LHCN-M2 (cell line): ENCODE measurements at places on chromosomes 12 and 14. TPM values are rescaled to one million over a fixed set of nuclear protein-coding genes. Genes with fewer than 3 reads are reported as not detected.

DNA sequence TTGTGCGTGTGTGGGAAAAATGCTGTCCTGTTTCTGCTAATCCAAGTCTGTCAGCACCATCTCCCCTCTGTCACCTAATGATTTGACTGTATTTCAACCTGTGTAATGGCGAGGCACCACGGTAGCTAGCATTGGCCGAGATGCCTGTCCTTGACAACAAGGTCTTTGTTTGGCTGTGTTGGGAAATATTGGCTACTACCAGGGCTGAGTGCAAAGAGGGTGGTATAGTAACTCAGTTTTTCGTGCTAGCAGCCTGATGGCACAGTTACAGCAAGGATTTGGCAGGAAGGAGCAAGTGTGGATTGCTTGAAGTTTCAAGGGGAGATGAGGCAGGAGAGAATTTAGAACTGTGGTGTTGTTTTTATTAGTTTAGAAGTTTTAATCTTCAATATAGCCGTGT lies 440.3 kb upstream of the RGS6 start:
- DNase-seq = no peak

GRCh38 chr14:20988717-20989470 lies 886 bp upstream of the METTL17 start:
- DNase-seq = no peak

GRCh38 chr14:61257469-61258057 lies 23.6 kb downstream of the TMEM30B start:
- DNase-seq = peak; percentile 22

DNA sequence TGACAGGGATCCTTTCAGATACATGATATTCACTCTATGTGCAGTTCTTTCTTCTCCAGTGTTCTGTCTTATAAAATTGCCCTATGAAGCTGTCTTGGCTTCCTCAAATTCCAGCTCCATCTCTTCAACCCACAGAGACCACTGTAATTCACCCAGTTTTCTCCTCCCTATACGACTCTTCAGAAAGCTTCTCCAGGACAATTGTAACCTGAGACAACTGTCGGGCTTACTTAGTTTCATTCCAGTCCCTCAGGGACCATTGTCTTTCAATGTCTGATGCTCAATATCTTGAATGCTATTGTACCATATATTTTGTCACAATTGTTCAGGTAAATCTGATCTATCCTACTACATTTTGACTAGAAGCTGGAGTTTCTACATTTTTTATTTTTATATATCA lies 345.3 kb downstream of the RPL10L start:
- no peak for DNase-seq

DNA sequence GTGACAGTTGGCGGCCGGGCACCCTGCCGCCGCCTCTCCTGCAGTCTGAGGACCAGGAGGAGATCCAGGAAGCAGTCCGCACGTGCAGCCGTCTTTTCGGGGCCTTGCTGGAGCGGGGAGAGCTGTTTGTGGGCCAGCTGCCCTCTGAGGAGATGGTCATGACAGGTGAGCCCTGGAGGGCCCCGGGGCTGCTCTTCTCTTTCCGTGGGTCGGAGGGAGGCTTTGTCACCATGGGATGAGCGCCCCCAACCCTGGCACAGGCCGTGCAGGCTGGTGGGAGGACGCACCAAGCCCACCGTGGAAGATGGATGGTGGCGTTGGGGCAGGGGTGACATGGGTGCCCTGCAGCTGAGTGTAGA lies 532 bp downstream of the NOC4L start:
- DNase-seq = no peak

- DNase-seq = no peak
These were observed 168.5 kb upstream of the RTL1 start for GRCh38 chr14:101072070-101072469.

- no peak for DNase-seq
These were observed 9.1 kb upstream of the CCDC198 start for GRCh38 chr14:57502586-57503254.

The PXN gene
- total RNA-seq = 152 and 159 TPM in 2 replicates

The BCL11B gene
- not detected in 2 replicates for total RNA-seq
